Sciatic nerve (tissue), 2 donors: ENCODE measurements at places on chromosomes 6 and 20.

GRCh38 chr6:70277470-70277869 lies 25.4 kb downstream of the COL9A1 start:
- no peak for DNase-seq

DNA sequence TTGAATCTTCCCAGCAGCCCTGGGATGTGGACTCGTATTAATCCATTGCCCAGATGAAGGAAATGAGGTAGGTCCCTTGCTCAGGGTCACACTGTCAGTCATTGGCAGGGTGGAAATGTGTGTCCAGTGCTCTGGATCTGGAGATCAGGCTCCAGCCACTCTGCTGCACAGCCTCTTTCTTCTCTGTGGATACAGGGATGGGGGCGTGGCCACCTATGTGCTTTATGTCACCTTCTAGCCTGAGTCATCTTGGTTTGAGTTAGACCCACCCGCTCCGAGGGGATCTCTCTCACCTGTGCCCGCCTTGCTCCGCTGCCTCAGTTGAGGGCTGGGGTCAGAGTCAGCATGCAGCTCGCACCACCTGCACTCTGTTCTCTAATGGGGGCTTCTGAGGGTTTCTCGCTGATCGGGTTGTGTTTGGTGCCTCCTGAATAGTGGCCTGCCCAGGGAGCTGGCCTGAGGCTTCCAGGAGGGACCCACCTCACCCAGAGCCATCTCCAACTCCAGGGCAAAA lies 80.0 kb downstream of the TCP11 start:
- no peak for DNase-seq

- no peak for DNase-seq
These were observed 55.7 kb downstream of the TMEM242 start for GRCh38 chr6:157267654-157268053.

- DNase-seq = peak; percentile 60
These were observed 39.6 kb downstream of the DUSP22 start for GRCh38 chr6:331622-332521.

DNA sequence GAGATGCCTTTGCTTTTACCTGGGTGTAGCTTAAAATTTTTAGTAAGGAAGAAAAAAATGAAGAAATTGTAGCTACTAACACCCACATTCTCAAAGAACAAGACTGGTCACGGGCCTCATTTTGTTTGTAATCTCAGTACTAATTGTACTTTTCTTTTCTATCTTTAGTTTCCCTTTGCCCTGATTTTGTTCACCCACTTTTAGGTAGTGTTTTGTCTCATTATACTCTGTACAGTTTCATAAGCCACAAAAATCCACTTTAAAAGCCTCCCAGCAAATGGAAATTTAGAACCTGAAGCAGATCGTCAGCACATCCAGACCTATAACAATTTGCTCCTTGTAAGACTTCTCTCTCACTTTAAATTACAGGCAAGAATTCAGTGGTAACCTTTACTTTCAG lies 43.3 kb downstream of the TP53INP2 start:
- no peak for DNase-seq

- DNase-seq = no peak
These were observed 245.5 kb upstream of the ECI2 start for GRCh38 chr6:4380881-4381281.

GRCh38 chr20:59318803-59319202 lies 18.4 kb downstream of the EDN3 start:
- no peak for DNase-seq

- DNase-seq = no peak
These were observed 517.5 kb downstream of the TBC1D32 start for GRCh38 chr6:120816794-120817193.

GRCh38 chr6:134340179-134340975 lies 22.5 kb upstream of the SGK1 start:
- no peak for DNase-seq

DNA sequence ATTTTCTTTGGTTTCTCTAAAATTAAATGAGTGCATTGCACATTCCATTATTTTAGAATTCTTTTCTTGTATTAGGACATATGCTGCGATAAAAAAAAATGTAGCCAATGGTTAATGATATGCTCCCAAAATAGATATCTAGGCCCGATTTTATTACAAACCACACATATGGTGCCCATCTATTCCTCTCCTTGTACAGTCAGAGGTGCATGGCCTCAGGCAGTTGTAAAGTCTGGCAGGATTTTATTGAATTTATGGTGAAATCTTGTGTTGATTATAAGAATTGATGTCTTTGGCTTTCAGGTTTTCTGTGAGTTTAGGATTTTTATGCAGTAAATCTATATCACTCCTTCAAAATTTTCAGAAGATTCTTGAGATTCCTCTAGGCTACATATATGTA lies 192.2 kb downstream of the RFPL4B start:
- no peak for DNase-seq

- DNase-seq = no peak
These were observed 14.8 kb downstream of the MTHFD1L start for GRCh38 chr6:150880336-150880735.

DNA sequence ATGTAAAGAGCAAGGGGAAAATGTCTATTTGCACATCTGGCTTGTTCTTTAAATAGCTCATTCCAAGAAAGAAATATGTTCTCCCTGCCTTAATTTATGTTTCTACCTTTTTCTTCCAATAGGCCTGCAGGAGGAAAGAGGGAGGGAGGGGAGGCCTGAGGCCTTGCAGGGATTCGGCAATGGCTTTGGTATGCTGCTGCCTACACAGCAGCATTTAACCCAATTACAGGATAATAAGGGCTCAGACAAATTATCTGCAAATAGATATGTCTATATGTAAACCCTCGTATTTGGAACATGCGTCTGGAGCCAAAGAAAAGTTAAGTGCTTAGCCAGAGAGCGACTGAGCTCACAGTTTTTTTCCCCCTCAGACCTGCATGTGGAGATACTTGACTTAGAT lies 277.2 kb downstream of the CDC5L start:
- no peak for DNase-seq

GRCh38 chr6:92339936-92340640 lies 1079.3 kb downstream of the EPHA7 start:
- no peak for DNase-seq

DNA sequence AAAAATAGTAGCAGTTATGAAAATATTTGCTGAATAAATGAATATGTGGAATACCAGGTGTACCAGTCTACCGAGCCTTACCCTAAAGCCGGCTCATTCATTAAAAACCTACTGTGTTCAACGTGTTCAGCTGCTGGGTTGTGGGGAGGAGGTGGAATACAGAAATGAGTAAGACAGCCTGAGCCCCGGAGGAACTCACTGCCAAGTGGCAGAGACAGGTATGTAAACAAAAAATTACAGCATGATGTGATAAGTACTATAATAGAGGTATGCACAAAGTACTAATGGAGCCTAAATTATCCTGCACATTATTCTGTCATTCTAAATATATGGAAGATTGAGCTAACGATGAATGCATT lies 6.8 kb upstream of the ADTRP start:
- DNase-seq = no peak

DNA sequence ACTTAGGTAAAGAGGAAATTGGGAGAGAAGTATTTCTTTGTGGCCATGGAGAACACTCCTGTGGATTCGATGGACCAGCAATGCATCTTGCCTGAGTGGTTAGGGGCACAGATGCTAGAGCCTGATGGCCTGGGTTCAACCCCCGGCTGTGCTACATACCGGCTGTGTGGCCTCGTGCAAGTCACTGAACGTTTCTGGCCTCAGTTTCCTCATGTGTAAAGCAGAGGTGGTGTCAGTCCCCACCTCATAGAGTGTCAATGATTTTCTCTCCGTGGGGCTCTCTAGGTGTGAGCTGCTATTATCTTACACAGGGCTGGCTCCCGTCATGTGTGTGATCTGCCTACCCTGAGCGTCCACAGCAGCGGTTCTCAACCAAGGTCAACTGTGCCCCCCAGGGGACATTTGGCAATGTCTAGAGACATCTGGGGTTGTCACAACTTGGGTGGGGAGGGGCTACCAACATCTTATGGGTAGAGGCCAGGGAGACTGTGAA lies 50.0 kb upstream of the PTPN1 start:
- DNase-seq = no peak
